Upper lobe of left lung (tissue), 6 donors: ENCODE measurements at places on chromosomes 12 and 14. TPM values are rescaled to one million over a fixed set of nuclear protein-coding genes. Genes with fewer than 3 reads are reported as not detected.

Gene RTL1
- not detected for total RNA-seq

Gene SRRM4
- total RNA-seq, result 0.33 TPM

Gene ACVRL1
- total RNA-seq, result 164 TPM

Gene ASIC1
- total RNA-seq, result 0.71 TPM

Gene PELI2
- 18.1 TPM for total RNA-seq

Gene SIX1
- 2.1 TPM for total RNA-seq

Gene E2F7
- total RNA-seq, result 0.54 TPM

Gene SENP1
- total RNA-seq, result 27.3 TPM

Gene KLC1
- total RNA-seq, result 245 TPM

Gene EXOC5
- 43.0 TPM for total RNA-seq

Gene TTC9
- total RNA-seq, result 6.3 TPM

Gene FBXL14
- 17.3 TPM for total RNA-seq

Gene TMEM120B
- 12.8 TPM for total RNA-seq

Gene HRK
- 0.13 TPM for total RNA-seq

Gene TAS2R14
- 2.0 TPM for total RNA-seq

Gene PIGH
- 11.5 TPM for total RNA-seq

Gene OTOGL
- 0.10 TPM for total RNA-seq

Gene DIP2B
- 54.5 TPM for total RNA-seq

Gene DAO
- not detected for total RNA-seq

Gene OAS1
- total RNA-seq, result 56.6 TPM

Gene SLC4A8
- 7.3 TPM for total RNA-seq

Gene CCDC198
- not detected for total RNA-seq

Gene PPP1R36
- total RNA-seq, result not detected

Gene C14orf180
- total RNA-seq, result not detected

Gene TAC3
- not detected for total RNA-seq

Gene KCNC2
- not detected for total RNA-seq

Gene NR1H4
- total RNA-seq, result 0.20 TPM

Gene SYT1
- 0.59 TPM for total RNA-seq

Gene ACYP1
- 12.0 TPM for total RNA-seq
